Stimulated activated CD4-positive, alpha-beta T cell treated with anti-CD3 and anti-CD28 coated beads, TNF-alpha, amount 100 ng/mL, for 24 hours (primary cell): ENCODE measurements at places on chromosomes 2 and 18.

DNA sequence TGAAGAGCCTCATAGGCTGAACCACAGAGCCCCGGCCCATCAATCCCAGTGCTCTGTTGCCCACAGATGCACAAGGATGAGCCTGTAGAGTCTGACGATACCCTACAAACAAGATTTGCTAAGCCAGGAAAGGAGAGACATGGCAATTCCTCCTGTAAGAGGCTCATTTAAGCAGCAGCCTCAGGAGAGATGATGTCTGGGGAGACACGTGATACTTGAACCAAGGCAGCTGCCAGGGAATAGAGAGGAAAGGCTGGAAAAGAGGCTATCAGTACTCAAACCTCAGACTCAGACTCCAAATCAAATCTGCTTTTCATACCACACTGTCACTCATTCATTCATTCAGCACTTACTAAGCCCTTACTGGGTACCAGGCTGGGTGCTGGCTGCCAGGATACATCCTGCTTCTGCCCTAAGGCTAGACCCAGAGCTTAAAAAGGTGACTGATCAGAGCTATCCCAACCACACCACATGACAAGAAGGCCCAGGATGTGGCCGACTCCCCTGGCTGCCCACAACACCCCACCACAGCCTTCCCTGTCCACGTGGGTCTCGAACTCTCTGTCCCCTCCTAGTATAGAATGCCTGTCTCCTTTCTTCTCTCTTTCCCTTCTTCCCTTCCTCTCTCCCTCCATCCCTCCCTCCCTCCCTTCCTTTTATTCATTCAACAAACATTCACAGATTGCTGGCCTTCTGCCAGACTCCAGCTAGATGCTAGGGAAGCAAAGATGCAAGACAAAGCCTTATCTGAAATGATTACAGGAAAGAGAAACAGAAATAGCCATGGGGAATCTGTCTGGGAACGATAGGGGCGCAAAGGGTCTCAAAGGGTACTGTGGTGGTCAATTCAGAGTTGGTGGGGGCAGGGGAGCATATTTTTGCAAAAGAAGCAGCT lies 23.4 kb upstream of the KCNK3 start:
- DNase-seq = no peak

DNA sequence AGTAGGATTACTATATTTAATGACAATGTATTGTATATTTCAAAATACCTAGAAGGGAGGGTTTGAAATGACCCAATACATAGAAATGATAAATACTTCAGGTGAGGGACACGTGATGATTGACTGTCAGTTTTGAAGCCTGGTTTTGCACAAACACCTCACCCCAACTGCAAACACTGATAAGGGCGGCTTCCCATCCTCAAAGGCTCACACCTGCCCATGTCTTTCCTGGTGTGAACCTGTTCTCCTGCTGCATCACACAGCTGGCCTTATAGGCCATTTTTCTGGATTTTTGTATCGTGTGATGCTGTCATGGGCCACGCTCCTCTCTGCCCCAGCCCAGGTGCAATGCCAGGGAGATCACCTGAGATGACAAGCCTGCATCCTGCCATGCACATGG lies 166.5 kb upstream of the NCK2 start:
- no peak for DNase-seq

- DNase-seq = no peak
Measured at GRCh38 chr2:219178377-219179175, 501 bp downstream of the RETREG2 start.

DNA sequence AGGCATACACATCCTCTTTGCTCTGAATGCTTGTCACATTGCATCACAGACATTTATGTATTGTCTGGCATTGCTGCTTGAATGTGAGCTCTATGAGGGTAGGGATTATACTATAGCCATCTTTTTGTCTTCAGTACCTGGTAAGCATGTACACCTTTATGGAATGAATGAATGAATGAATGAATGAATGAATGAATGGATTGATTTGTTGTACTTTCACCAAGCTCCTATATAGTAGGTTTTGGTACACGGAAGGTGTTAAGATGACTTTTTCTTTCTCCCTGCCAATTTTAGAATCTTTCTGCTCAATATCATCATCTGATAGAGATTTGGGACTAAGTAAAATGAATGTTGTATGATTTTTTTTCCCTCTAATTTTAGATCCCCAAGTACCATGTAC lies 13.5 kb downstream of the LTBP1 start:
- no peak for DNase-seq

DNA sequence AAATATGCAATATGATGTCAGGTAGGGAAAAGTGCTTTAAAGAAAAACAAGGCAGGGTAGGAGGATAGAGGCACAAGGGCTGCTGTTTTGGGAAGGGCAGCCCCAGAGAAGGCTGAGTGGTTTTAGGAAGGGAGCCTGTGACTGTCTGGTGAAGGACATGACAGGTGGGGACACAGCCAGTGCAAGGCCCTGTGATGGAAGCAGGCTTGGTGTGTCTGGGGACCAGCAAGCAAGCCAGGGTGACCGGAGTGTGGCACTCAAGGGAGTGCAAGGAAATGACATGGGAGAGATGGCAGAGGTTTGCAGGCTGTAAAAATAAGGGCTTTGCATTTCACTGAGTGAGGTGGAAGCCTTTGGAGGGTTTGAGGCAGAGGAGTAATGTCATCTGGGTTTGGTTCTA lies 62.0 kb downstream of the LTBP1 start:
- DNase-seq = no peak

GRCh38 chr18:73124175-73124574 lies 256.4 kb upstream of the NETO1 start:
- DNase-seq = no peak

DNA sequence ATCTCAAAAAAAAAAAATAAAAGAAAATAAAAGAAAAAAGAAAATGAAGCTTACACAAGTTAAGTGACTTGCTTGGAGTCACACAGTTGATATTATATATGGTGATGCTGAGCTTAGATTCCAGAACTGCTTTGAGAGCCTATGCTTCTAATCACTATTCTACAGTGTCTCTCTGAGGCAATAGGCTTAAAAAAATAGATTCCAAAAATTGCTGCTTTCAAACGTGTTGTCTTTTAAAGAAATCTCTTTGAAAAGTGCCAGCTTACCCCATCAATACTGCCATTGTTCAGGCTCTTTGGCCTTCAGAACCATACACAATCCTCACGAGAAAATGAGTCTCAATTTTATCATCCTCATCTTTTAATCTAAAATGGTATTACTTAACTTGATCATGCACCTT lies 102.6 kb downstream of the CDK15 start:
- DNase-seq = no peak

GRCh38 chr18:25066516-25066915 lies 285.4 kb downstream of the ZNF521 start:
- DNase-seq = no peak

DNA sequence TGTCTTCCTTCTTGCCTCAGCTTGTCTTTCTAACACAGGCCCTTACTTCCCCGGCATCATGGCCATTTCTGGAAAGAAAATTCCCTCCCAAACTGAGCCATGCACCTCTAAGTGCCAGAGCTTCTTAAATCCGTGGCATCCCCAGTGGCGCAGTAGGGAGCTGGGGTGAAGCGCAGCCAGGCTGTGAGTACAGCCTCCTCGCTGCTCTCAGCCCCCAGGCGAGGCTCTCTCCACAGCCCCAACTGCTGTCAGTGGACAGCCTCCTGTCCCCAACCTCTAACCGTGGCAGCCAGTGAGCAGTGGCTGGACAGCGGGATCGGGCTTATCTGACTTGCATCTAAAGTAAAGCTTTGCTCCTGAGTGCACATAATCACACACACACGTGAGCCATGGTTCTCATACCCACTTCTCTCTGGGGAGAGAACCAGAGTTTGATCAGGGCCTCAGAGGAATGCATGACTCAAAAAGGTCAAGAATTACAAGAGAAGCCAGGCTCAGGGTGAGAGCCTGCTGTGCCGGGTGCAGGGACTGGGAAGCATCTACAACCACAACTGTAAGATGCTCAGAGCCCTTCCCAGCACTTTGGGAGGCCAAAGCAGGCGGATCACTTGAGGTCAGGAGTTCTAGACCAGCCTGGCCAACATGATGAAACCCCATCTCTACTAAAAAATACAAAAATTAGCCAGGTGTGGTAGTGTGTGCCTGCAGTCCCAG lies 50.7 kb downstream of the SFXN5 start:
- DNase-seq = no peak

- DNase-seq = no peak
Measured at GRCh38 chr2:16482460-16482859, 183.2 kb downstream of the CYRIA start.

GRCh38 chr2:13654416-13654815 lies 937.7 kb downstream of the TRIB2 start:
- DNase-seq = no peak

- DNase-seq = no peak
Measured at GRCh38 chr18:26255695-26256622, 29.7 kb downstream of the TAF4B start.

- no peak for DNase-seq
Measured at GRCh38 chr18:28004606-28005005, 172.3 kb downstream of the CDH2 start.

GRCh38 chr2:240389302-240389805 lies 46.1 kb upstream of the GPC1 start:
- no peak for DNase-seq
